ENCODE measurements at places on chromosomes 4 and X.

DNA sequence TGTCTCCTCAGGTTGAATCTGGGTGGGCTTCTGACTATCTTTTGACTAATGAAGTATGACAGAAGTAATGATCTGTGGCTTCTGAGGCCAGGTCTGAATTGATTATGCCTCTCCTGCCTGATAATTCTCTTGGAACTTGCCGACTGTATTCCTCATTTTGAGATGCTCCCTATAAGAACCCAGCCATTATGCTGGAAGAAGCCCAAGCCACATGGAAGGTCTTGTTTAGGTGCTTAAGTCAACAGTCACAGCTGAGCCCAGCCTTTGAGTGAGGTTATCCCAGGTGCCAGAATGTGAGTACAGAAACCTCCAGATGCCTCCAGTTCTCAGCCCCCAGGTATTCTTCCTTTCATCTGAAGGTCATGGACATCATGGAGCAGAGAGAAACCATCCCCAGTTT lies 456.6 kb downstream of the IL15 start:
- no peak for DNase-seq

DNA sequence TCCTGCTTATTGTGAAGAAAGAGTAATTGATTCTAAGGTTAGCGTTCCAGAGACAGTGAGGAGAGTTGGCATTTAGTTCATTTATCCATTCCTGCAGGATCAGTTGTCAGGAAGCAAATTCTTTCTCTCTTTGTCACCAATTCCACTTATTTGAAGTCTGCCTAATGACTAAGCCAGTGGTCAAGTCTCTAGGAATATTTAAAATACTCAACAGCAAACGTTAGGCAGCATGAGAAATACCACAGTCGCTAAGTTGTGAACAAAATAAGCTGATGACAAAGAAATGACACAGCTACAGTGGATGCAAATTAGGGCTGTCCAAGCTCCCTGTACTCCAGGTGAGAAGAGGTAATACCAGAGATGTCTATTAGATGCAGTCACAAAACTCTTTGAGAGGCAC lies 6.6 kb upstream of the MAGEB17 start:
- DNase-seq = no peak

- no peak for DNase-seq
Observed at GRCh38 chr4:83036991-83037665, 2.1 kb downstream of the COPS4 start.

DNA sequence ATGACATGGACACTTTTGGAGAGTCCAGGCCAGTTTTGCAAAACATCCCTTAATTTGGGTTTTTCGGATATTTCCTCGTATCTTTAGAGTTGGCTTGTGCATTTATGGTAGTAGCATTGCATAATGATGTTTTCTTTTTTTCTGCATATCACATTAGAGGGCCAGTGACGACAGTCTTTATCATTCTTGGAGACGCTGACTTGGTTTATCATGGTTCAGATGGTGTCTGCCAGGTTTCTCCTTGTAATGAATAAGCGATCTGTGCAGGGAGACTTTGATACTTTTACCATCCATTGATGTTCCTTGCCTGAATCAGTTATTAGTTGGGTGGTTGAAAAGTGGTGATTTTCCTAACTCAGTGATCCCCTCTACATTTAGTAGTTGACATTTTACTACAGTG lies 46.6 kb downstream of the KIAA0232 start:
- DNase-seq = no peak

DNA sequence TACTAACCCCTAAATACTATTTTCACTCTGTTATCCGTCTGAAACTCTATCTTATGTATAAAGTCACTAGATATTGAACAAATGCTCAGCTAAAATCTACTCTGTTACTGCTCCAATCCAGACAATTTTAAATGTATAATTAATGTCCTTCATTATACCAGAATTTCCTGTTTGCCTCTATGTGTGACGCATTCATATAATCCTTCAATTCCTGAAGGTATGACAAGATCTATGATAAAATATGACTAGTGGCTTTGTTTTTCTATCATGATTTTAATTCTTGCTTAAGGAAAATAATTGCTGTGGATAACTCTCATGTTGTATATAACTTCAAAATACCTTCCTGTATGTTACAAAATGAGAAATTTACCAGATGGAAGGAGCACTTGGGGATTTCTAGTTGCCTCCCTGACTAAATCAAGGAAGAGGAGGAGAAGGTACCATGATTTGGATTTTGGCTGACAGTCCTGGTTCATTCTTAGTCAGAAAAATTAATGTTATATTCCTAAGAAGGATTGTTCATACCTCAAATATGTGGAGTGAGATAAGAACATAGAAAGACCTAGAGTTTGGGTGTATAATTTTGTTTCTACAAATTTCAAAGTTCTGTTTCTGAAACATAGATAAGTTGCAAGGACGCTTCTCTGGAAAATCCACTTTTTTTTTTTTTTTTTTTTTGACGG lies 4.9 kb downstream of the CXCL6 start:
- DNase-seq = no peak

DNA sequence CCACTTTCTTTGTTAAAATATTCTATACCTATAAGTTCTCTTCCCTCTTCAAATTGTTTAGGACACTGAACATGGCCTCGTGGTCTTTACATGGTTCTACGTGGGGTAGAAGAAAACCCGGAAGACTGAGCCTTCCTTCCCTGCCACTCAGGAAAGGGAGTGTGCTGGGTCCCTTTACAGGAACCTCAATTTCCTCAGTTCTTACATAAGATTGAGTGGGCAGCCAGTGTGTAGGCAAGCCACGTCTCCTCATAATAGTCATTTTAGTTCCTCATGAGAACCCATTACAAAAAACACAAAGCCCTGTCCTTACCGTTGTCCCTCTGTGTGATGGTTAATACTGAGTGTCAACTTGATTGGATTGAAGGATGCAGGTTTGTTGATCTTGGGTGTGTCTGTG lies 28.7 kb upstream of the SMIM10L2A start:
- DNase-seq = no peak

DNA sequence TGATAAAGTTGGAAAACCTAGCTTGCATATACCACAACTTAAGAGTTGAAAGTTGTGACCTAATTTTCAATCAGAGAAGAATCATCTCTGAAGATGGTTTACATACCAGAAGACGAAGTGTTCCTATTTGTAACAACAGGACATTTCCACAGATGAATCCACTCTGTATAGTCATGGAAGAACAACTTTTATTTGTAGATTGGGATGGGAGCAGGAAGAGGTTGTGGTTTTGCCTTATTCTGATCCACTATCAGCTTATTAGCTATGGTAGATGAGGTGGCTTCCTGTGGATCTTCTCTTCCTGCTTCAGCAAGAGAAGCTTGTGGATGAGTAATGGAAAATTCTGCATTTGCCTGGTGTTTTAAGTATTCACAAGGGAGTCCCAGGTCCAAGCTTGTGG lies 18.6 kb upstream of the SUPT20HL1 start:
- no peak for DNase-seq

GRCh38 chrX:10797466-10797865 lies 177.1 kb upstream of the MID1 start:
- no peak for DNase-seq

DNA sequence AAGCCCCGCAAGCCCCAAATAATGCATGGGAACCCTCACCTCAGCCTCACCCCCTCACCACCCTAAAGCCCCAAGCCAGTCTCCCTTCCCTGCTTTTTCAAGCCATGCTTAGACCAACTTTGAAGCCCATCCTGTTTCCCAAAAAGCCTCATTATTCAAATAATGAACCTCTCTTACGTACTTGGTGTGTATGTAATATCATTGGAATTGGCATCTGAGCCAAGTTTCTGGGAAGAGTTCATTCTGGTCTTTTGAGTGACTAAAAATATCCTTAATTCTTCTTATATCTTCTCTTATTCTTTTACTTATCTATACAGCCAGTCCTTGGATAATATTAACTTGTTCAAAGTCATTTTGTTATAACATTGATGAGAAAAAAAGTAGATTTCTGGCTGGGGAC lies 875.8 kb upstream of the SLIT2 start:
- DNase-seq = no peak
